T-cell (primary cell): ENCODE measurements at places on chromosomes 1 and 21.

DNA sequence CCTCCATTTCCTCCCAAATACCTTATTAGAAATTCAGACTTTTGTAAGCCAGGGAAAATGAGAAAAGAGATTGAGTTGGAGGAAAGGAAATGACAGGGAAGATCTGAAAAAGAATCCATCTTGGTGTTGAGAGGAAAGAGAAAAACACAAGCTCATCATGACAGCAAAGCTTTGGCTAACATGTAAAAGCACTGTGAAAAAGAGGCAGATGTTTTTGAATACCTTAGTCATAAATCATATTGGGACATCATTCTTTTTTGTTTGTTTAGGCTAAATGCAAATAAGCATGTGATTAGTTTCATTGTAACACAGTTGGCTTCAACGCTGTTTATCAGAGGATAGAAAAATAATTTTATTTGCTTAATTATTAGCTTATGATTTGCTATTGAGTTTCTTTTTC lies 64.6 kb downstream of the LHX8 start:
- no peaks in the 10 kb centered on the region for H3K36me3 ChIP-seq
- H3K4me1 ChIP-seq: no peaks in the 10 kb centered on the region
- DNase-seq: no peak
- H3K27me3 ChIP-seq: no peaks in the 10 kb centered on the region

DNA sequence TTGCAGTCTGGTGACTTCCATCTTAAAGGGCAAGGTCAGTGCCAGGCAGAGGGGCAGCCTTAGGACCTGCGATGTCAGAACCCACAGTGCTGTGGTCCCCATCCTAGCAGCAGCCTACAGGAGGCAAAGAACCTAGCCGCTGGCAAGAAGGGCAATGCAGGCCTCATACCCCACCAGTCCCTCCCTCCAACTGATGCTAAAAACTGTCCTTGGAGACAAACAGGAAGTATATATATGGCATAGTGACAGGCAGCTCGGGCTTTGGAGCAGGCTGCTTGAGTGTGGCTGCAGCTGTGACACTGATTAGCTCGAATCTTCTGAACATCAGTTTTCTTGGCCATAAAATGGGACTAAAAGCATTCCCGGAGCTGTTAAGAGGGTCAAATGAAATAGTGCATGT lies 156.0 kb upstream of the VAMP3 start:
- H3K4me1 ChIP-seq: no peaks in the 10 kb centered on the region
- no peak for DNase-seq
- no peaks in the 10 kb centered on the region for H3K27me3 ChIP-seq
- H3K27ac ChIP-seq: no peak overlapping the region
- no peaks in the 10 kb centered on the region for H3K36me3 ChIP-seq

- no peaks in the 10 kb centered on the region for H3K4me1 ChIP-seq
- no peak for DNase-seq
- H3K27me3 ChIP-seq: peaks cover 29% of the 10 kb centered on the region
- H3K27ac ChIP-seq: no peak overlapping the region
- H3K36me3 ChIP-seq: no peaks in the 10 kb centered on the region
- H3K4me3 ChIP-seq: no peak overlapping the region
Observed at GRCh38 chr1:158014731-158015320, 21.4 kb downstream of the KIRREL1 start.

- H3K27ac ChIP-seq: no peak overlapping the region
- H3K4me3 ChIP-seq: no peak overlapping the region
- H3K27me3 ChIP-seq: no peaks in the 10 kb centered on the region
- H3K36me3 ChIP-seq: no peaks in the 10 kb centered on the region
- no peak for DNase-seq
Observed at GRCh38 chr1:51168266-51168845, 66.3 kb downstream of the C1orf185 start.

DNA sequence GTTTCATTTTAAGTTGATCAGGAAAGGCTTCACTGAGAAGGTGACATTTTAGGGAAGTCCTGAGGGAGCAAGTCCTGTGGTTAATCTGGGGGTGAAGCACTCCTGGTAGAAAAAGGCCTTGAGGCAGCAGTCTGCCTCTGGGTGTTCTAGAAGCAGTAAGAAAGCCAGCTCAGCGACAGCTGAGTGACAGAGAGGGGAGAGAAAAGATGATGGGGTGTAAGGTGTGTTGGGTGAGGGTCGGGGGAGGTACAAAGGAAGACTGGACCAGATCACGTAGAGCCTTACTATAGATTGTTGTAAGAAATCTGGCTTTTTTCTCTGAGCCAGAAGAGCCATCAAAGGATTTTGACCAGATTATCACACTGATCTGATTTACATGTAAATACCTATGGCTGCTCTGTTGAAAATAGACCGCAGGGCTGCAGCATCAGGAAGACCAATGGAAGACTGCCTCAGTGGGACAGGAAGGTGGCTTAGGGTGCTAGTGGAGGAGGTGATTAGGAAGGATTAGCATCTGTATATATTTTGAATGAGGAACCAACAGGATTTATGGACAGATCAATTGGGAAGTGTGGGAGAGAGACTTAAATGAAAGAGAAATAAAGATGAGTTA lies 131.2 kb downstream of the CDC7 start:
- DNase-seq: no peak
- H3K4me1 ChIP-seq: no peaks in the 10 kb centered on the region
- H3K27ac ChIP-seq: no peak overlapping the region
- no peaks in the 10 kb centered on the region for H3K36me3 ChIP-seq

DNA sequence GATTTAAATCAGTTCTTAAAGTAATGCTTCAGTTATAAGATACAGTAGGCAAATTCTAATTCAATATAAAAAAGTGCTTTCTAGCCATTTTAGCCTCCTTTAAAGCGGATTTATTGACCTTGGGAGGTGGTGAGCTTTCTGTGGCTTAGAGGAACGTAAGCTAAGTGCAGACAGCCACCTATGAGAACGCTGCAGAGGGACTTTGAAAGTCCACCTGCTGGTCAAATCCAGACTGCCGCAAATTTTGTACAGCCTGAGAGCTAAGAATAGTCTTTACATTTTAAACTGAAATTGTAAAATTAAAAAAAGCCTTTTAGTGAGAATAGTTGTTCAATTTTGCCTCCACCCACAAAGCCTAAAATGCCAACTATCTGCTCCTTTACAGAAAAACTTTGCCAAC lies 67.0 kb upstream of the SSX2IP start:
- no peak overlapping the region for H3K4me3 ChIP-seq
- no peak overlapping the region for H3K27ac ChIP-seq
- H3K36me3 ChIP-seq: no peaks in the 10 kb centered on the region
- no peak for DNase-seq
- no peaks in the 10 kb centered on the region for H3K27me3 ChIP-seq

DNA sequence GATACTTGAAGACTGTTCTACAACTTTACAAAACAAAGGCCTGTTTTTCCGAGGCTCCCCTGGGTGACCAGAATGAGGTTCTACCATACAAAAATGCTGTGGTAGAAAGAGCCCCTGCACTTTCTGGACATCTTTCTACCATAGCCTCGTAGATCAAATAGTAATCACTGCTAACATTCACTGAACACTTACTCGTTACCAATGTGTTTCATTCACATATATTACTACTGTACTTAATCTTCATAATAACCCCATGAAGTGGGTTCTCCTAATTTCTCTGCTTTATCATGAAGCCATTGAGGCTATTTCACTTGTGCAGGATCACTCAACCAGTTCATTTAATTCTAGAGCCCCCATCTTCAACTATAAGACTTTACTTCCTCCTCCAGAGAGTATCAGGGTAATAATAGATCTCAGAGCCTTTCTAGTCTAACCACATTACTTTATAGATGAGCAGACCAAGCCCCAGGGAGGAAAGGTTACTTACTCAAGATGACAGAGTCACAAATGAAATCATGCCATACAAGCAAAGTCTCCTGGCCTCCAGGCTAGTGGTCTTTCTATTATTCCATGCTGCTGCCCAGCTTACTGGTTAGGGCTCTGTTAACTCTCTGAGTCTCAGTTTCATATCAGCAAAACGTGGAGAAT lies 46.7 kb upstream of the OSBPL9 start:
- H3K4me3 ChIP-seq: no peak overlapping the region
- peak overlapping the region; percentile 77 for H3K27ac ChIP-seq
- H3K36me3 ChIP-seq: no peaks in the 10 kb centered on the region
- peaks cover 19% of the 10 kb centered on the region for H3K4me1 ChIP-seq
- no peak for DNase-seq
- no peaks in the 10 kb centered on the region for H3K27me3 ChIP-seq

DNA sequence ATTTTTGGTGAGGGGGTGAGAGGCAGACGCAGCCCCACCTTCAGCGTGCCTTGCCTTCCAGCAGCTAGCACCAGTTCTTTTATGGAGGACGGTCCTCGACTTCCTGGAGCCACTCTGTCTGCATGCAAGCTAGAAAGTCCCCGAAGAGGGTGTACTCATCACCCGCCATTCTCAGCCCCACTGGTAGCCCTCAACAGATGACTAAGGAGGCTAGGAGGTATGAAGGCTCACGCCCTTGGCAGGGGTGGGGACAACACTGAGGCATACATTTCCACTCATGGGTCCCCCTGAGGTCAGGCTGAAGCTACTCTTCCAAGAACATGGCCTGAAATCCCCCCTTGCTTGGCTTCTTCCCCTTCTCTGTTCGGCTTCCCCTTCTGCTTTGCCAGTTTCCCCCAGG lies 8.9 kb upstream of the PTPRF start:
- no peaks in the 10 kb centered on the region for H3K4me1 ChIP-seq
- no peak overlapping the region for H3K27ac ChIP-seq
- DNase-seq: no peak
- no peak overlapping the region for H3K4me3 ChIP-seq

GRCh38 chr1:220386494-220387195 lies 114.4 kb upstream of the RAB3GAP2 start:
- H3K27me3 ChIP-seq: no peaks in the 10 kb centered on the region
- H3K27ac ChIP-seq: no peak overlapping the region
- H3K4me1 ChIP-seq: no peaks in the 10 kb centered on the region
- no peaks in the 10 kb centered on the region for H3K36me3 ChIP-seq
- H3K4me3 ChIP-seq: no peak overlapping the region

DNA sequence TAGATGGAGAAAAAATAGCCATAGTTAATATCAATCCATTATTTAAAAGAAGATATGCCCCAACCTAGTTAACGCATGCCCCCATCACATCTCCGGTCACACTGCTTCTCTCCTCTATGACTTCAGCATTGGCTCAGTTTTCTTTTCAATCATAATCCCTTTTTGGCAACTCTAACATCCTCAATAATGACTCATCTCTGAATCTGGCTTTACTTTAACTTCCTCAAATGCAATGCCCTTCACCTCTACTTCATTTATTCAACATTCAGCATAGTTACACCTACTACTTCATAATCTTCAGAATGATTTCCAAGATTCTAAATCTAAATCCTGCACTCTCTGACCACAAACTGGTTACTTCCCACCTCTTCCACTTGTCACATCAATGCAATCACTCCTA lies 417.3 kb downstream of the USH2A start:
- H3K4me3 ChIP-seq: no peak overlapping the region
- H3K36me3 ChIP-seq: no peaks in the 10 kb centered on the region
- no peaks in the 10 kb centered on the region for H3K4me1 ChIP-seq
- DNase-seq: no peak
- no peaks in the 10 kb centered on the region for H3K27me3 ChIP-seq

DNA sequence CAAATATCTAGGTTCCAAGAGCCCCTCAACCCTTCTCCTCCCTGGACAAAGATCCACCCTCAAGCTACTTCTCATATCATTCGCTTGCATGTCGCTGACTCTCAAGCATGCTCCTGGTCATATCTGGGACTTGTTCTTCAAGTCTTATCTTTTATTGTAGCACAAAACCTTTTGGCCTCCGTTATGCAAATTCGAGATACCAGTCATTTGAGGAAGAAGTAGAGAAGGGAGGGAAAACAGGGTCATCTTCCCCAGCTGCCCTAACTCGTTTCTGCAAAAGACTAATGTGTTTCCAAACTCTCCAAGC lies 63.8 kb upstream of the ETS2 start:
- DNase-seq: no peak
- no peaks in the 10 kb centered on the region for H3K36me3 ChIP-seq
- no peak overlapping the region for H3K27ac ChIP-seq

DNA sequence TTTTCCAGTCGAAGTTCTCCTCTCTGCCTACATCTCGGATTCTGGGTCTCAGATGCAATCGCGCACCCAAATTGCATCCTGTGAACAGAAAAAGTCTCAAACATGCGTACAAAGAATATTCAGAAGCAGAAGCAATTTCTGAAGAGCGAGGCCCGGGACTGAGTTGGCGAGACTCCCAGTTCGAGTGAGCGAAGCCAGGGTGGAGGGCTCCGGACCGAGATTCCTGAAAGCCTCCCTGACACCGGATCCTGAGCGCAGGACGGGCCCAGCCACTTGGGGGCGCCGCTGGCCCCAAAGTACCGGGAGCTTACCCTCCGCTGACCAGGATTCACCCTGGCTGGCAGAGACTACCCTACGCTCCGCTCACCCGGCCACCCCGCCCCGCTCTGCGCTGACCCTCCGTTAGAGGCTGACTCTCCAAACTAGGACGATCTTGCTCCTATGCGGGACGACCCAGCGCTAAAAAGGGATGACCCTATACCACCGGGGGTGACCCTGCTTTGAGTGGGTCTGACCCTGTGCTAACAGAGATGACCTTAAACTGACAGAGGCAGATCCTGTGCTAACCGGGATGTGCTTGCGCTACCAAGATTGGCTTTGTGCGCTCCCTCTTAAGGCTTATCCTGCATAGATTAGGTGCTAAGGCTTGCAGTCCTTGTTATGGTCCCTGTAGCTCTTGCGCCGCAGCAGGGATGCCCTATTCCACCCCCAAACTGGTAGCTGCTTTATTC lies 12.1 kb downstream of the FOXD2 start:
- no peak overlapping the region for H3K27ac ChIP-seq
- H3K4me1 ChIP-seq: peaks cover 13% of the 10 kb centered on the region
- no peaks in the 10 kb centered on the region for H3K36me3 ChIP-seq
- no peak overlapping the region for H3K4me3 ChIP-seq
- peaks cover 76% of the 10 kb centered on the region for H3K27me3 ChIP-seq

- peaks cover 9% of the 10 kb centered on the region for H3K27me3 ChIP-seq
- DNase-seq: no peak
- no peaks in the 10 kb centered on the region for H3K4me1 ChIP-seq
- no peaks in the 10 kb centered on the region for H3K36me3 ChIP-seq
Observed at GRCh38 chr1:157505481-157506272, 46.6 kb downstream of the FCRL5 start.

DNA sequence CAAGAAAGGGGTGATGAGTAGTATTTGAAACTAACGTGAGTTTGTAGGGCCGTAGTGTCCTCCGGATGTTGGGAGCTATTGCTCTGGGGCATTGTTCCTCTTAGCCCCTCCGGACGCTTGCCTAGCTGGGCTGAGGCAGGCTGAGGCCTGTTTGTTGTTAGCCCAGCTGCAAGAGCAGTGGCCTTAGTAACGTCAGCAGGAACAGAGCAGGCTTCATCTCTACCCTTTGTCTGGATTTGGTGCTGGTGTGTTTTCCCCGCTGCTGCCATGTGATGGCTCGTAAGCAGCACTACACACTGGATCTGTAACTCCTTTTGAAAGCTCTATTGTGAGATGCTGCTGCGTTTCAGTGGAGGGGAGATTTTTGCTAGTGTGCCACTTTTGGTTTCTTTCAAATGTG lies 57.6 kb downstream of the DNM3 start:
- no peaks in the 10 kb centered on the region for H3K4me1 ChIP-seq
- H3K4me3 ChIP-seq: no peak overlapping the region
- peaks cover 3% of the 10 kb centered on the region for H3K27me3 ChIP-seq
- H3K27ac ChIP-seq: no peak overlapping the region
- no peak for DNase-seq

- no peak for DNase-seq
- H3K4me3 ChIP-seq: no peak overlapping the region
- no peaks in the 10 kb centered on the region for H3K27me3 ChIP-seq
- no peaks in the 10 kb centered on the region for H3K4me1 ChIP-seq
- H3K27ac ChIP-seq: no peak overlapping the region
Observed at GRCh38 chr21:43596616-43597015, 62.7 kb downstream of the HSF2BP start.

- H3K4me1 ChIP-seq: no peaks in the 10 kb centered on the region
- DNase-seq: no peak
- H3K36me3 ChIP-seq: no peaks in the 10 kb centered on the region
Observed at GRCh38 chr21:28554660-28555475, 437.8 kb downstream of the LTN1 start.
